Stimulated activated CD4-positive, alpha-beta T cell treated with anti-CD3 and anti-CD28 coated beads, Interleukin-4, amount 100 ng/mL, for 4 hours (primary cell): ENCODE measurements at places on chromosomes 1 and 21.

DNA sequence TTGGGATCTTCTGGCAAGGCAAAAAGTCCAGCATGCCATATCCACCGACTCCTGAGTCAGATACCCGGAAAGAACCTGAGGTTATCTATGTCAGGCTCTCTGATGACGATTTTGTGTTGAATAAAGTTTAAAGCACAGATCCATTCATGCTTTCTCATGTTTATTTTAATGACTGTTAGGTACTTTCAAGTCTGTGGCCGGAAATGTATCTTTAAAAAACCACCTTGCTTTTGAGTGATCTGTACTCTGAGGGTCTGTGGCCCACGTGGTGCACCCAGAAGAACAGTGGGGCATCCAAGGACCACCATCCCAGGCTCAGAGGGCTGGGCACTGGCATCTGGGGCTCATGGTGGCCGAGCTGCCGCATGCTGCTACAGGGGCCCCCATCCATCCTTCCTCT, 30.1 kb upstream of the VASH2 start:
- no peak for DNase-seq

- DNase-seq, result no peak
Measured at GRCh38 chr1:225906467-225906866, 17.5 kb upstream of the LEFTY1 start.

GRCh38 chr1:242784084-242784483, 259.6 kb upstream of the PLD5 start:
- no peak for DNase-seq

- DNase-seq, result no peak
Measured at GRCh38 chr21:36817732-36818450, 119.0 kb downstream of the SIM2 start.

- DNase-seq, result no peak
Measured at GRCh38 chr21:44639331-44639655, 2.1 kb downstream of the KRTAP10-10 start.

DNA sequence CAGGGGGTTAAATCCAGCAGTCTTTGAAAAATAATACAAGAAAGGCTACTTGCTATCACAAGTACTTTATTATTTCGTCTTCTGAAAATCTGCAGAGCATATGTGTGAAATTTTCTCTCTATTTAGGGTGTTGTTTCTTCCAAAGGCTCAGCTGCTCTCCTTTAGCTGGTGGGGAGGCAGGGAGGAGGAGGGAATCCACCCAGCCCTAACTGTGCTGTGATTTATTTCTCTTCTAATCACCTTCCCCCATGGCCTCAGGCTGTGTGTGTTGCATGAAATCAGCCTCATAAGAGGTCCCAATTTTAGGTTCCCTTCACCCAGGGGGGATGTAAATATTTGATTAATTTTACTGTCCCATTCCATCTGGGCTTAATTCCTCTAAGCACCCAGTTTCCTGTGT, 77.6 kb upstream of the PGBD5 start:
- DNase-seq, result no peak

GRCh38 chr1:160653620-160654016, 6.8 kb upstream of the SLAMF1 start:
- DNase-seq, result no peak

- no peak for DNase-seq
Measured at GRCh38 chr21:28975397-28975796, 17.3 kb downstream of the LTN1 start.

- DNase-seq, result no peak
Measured at GRCh38 chr1:165795894-165796293, 27.2 kb upstream of the TMCO1 start.

DNA sequence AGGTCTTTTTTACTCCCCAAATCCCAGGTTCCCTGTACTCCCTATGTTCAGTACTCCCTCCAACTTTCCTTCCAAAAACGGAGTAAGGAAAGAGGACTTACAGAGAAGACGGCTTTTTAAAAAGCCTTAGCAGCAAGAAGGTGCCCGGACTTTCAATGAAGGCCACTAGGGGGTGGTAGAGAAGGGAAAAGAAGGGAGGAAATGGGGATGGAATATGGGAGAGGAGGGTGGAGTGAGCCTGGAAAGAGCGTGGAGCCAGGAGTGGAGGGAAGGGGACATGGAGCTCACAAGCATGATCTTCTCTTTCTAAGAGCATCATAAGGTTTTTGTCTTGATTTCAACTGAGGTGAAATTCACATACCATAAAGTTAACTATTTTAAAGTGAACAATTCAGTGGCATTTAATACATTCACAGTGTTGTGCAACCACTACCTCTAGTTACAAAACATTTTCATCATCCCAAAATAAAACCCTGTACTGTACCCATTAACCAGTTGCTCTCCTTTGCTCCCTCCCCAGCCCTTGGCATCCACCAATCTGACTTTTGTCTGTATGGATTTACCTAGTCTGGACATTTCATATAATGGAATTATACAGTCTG, 129.9 kb downstream of the ZNF281 start:
- DNase-seq, result no peak

DNA sequence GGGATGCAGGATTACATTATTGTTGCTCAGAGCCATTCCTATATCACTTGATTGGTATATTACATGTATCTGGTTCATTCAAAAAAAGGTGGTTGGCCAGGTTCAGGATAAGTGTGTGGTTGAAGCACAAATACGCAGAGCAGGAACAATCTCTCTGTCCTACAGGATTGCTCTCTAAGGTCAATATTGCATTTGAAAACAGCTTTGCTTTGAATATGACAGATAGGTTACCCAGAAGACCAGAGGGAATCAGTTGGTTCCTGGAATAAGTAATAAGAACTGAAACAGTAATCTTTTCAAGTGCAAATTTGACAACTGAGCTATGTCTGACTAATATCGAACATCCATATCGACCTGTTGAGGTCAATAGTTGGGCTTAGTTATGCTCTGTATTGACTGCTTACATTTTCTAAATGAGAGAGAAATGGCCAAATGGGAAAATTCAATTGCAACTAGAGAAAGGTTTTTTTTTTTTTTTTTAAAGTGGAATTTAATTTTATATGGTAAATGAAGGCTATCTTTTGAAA, 176.8 kb downstream of the ATP6V1G3 start:
- no peak for DNase-seq

DNA sequence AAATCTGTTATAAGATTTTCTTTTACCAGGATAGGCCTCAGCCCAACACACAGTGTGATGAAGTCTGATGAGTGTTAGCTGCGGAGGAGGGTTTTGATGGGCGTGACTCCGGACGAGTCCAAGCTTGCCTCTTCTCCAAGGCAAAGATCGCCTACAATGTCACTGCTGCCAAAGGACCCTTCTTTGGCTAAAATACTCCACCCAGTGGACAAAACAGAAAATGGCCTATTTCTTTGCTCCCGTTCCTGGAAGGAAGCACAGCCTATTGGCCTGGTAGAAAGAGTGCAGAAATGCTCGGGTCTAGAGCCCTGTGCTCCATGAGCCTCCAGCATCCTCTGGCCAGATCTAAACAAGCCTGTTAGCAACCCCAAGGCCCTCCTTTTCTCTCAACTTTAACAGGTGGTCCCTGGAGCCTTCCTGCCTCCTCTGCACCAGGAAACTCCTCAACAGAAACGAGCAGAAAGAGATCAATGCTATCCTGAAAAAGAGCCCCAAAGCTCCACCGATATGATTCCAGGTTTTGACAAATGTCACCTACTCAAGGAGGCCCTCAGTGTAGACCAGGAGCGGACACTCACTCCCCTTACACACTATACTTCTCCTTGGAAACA, 3.4 kb upstream of the CASQ2 start:
- DNase-seq, result no peak

DNA sequence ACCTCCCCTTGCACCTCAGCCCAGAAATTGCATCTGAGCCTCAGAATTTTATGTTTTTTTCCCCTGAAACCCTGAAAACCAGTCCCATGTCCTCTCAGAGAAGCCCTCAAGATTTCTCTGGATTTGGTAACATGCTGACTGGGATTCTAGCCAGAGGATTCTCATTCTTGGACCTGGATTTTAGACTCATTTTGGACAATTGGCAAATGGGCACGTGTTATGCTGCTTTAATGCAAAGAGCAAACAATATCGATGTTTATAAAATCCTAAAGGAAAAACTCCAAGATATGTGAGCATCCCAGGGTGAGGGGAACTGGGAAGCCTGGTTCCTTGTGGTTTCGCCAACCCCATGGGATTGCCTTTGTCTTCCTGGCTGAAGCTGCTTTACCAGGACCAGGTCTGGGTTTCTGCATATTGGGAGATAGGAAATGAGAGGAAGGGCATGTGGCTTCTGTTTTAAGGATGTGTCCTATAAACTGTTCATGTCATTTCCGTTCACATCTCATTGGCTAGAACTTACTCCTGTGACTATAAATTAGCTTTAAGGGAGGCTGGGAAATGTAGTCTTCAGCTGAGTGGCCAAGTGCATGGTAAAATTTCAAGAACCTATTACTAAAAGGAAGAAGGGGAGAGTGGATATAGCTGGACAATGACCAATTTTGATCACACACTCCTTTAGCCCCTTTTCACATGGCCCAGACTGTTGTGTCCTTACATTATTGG, 27.2 kb upstream of the BCL10 start:
- no peak for DNase-seq

GRCh38 chr1:36116901-36117300, 8.1 kb downstream of the COL8A2 start:
- DNase-seq, result no peak

- DNase-seq, result peak; percentile 44
Measured at GRCh38 chr1:85297855-85298629, 21.6 kb upstream of the BCL10 start.

- DNase-seq, result no peak
Measured at GRCh38 chr1:1233567-1233892, 1.5 kb downstream of the B3GALT6 start.

- DNase-seq, result no peak
Measured at GRCh38 chr1:41537788-41538351, 53.4 kb upstream of the EDN2 start.

- no peak for DNase-seq
Measured at GRCh38 chr1:206112600-206113301, 4.4 kb downstream of the AVPR1B start.

GRCh38 chr1:206420471-206420870, 49.8 kb upstream of the IKBKE start:
- no peak for DNase-seq

- no peak for DNase-seq
Measured at GRCh38 chr1:24215226-24215814, 28.2 kb upstream of the IFNLR1 start.

DNA sequence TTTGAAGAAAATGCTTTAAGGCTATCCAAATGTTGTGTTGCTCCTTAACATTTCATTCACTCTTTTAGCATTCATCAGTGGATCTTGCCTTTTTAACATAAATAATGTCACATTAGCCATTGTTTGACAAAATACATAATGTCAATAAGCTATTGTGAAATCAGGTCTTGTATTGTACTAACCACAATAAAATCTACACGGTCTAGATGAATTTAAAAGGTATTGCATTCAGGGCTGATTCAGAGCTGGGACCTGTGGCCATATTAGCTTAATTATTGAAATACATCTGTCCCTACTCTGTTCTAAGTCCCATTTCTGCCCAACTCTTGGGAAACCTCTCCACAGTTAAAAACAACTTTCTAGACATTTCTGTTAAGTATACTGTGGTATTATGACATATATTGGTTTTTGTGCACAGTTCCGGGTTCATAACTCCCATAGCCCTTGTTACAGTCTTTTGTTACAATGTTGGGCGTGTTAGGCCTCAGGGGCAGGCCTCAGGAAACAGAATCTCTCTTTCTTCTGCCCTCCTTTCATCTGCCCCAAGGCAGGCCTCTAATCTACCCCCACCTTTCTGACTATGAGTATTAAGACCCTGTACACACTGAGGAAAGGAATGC, 44.7 kb upstream of the CITED4 start:
- no peak for DNase-seq

DNA sequence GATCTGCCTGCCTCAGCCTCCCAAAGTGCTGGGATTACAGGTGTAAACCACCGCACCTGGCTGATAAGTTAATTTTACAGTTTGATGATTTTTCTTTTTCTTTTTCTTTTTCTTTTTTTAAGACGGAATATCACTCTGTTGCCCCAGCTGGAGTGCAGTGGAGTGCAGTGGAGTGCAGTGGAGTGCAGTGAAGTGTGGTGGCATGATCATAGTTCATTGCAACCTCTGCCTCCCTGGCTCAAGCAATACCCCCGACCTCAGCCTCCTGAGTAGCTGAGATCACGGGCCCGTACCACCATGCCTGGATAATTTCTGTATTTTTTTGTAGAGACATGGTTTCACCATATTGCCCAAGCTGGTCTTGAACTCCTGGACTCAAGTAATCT, 84.4 kb upstream of the CXADR start:
- DNase-seq, result no peak

DNA sequence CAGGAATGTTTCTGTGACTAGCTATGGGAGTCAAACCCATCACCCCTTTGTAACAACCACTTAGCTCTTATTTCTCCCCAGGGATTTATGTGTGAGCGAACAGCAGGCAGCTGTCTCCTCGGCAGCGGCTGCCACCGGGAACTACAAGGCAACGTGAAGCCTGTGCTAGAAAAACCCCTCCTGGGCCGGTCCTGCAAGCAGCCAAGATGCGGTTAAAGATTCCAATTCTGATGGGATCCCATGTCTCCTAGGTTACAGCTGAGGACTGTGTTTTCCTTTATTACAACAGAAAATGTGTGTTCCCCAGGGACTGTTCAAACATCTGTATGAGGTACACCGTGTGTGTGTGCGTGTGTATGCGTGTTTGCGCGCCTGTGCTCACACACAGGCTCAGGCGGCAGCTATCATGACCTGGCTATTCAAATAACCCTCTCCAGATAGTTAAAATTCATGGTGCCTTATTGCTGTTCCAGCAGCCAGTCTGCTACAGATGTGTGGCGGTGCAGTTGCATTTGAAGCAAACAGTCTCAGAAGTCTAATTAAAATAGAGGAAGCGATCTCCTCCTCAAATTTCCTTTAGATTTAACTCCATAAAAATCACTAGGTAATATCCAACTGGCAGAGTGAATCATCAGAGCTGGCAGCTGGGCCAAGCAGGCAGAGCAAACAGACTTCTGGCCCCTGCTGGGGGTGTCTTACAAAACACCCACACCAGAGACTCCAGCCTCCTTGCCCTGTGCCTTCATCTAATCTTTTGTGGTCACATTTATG, 68.0 kb downstream of the LMX1A start:
- DNase-seq, result no peak

DNA sequence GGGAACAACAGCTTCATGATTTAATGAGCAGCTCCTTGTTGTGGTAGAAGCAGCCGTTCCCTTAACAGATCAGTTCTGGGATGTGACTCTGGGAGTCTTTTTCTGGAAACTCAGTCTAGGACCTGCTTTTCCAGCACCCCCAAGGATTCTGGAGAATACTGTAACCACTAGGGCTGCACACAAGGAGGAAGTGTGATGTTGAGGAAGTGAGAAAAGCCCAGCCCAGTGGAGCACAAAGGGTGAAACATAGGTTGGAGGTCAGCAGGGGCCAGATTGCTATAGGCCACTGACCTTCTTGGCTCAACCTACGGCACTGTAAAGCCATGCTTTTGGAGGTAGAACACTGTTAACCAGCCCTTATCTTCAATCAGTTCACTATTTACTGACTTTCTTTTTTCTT, 10.1 kb upstream of the PLA2G5 start:
- DNase-seq, result no peak

- no peak for DNase-seq
Measured at GRCh38 chr1:151579436-151580225, 32.2 kb upstream of the SNX27 start.
